Bone marrow (tissue), 2 donors: ENCODE measurements at places on chromosomes 5 and 9.

GRCh38 chr5:6667648-6668047 lies 34.4 kb downstream of the SRD5A1 start:
- no peak for DNase-seq

DNA sequence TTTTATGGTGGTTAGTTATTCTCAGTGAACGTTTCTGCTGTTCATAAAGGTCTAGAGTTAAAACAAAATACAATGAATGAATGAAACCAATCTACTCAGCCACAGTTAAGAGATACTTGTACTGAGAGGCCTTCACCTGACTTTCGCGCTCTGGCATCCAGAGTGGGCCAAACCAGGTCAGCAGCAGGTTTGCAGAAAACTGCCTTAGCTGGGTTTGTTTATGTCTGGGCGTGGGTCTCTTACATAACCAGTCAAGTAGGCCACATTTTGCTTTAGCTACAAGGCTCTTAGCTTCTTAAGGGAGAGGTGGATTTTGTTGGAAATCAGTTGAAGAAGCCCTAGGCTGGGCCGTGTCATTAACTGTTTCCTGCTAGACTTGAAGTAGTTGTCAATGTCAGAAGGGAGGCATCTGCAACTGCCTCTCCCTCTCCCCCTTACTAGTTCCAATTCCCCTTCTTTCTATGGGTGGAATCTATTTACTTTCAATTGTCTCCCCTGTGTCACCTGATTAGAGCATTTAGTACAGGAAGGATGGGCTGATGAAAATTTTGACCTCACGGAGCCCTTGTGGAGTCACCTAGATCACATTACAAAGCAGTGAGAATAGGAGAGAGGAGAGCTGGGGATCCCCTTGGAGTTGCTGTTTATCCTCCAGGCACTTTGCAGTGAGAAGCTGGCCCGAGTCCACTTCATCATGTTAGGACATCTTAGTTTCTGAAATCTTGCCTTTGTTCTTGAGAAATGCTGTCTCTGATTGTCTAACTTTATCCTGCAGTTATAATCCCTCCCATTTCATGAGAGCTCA lies 200.5 kb downstream of the ARHGEF28 start:
- DNase-seq: no peak

GRCh38 chr5:115795700-115796099 lies 20.8 kb downstream of the CDO1 start:
- DNase-seq: no peak

DNA sequence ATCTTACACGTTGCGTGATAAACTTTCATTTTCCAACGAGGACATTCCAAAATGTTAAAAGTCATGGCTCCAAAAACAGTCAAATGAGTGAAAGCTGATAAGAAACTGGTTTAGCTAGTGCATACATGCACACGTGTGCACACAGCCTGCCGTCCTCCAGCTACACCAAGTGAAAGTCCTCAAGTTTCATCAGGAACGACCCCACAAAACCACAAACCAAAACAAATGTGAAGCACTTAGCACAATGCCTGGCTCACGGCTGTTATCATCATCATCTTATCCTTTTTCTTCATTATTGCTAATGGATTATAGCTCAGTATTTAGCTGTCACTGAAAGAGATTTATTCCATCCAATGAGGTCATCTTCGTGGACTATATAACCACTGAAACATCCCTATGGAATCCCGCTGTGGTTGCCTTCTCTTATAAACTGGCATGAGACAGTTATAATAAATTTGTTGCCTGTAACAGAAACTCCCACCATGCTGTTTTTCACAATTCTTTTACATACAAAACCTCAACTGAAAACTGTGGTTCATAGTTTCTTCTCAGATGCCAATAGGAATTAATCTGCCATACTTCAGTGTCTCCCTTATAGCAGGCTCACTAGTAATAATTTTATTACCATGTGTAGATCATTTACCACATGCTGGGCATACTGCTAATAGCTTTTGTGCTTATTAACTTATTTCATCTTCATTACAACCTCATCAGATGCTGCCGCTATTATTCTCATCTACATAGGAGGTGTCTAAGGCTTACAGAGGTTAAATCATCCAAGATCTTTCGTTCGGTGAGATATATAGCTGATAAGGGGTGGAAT lies 56.1 kb downstream of the SAXO1 start:
- DNase-seq: no peak

DNA sequence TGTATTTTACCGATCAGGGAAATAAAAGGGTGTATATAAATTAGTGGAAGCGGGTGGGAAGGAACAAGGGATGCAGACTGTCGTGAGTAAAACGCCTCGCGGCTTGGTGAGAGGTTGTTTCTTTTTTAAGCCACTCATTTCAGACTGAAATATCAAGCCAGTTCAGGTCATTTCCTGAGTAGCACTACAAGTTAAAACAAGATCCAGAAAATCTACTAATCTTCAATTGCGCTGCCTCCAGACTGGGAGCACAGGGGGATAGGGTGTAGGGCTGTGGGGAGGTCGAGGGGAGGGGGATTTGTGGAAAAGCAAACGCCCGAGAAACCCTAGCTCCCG lies 140.8 kb downstream of the TSSK1B start:
- DNase-seq: no peak

GRCh38 chr9:108831496-108832178 lies 24.1 kb downstream of the ACTL7B start:
- no peak for DNase-seq

DNA sequence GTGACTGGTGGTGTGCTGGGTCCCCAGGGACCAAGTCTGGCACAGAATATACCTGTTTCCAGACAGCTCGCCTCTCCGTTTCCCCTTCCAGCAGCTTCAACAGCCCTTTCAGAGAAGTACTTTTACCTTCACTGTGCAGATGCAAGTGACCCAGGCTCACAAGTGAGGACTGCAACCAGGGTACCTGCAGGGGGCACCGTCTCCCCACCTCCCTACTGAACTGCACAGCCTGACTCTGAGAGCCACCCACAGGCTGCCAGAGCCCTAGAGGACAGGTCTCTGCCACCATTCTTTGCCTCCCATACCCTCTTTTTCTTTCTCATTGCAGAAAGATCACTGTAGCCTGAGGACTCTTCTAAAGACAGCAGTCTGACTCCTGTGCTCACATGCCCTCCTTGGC lies 15.4 kb downstream of the IL9 start:
- DNase-seq: no peak

GRCh38 chr5:6424110-6424659 lies 24.5 kb upstream of the UBE2QL1 start:
- no peak for DNase-seq

DNA sequence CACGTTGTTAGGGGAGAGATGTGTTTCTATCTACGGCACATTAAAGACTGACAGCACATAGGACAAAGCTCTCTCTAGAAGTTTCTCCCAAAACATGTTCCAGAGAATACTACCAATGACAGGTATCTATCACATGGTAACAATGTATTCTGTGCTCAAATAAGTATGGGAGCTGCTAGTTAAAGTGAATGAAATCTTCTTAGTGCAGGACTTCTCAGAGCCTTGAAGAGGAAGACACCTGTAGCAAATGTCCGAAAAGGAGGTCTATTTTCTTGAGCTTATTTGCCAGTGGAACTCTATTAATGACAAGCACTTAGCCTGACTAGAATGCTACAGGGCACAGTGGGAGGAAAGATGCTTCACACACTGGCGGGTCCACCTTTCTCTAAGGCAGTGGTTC lies 137.4 kb downstream of the ENTREP1 start:
- no peak for DNase-seq

GRCh38 chr5:11579351-11579750 lies 324.9 kb downstream of the CTNND2 start:
- DNase-seq: no peak

DNA sequence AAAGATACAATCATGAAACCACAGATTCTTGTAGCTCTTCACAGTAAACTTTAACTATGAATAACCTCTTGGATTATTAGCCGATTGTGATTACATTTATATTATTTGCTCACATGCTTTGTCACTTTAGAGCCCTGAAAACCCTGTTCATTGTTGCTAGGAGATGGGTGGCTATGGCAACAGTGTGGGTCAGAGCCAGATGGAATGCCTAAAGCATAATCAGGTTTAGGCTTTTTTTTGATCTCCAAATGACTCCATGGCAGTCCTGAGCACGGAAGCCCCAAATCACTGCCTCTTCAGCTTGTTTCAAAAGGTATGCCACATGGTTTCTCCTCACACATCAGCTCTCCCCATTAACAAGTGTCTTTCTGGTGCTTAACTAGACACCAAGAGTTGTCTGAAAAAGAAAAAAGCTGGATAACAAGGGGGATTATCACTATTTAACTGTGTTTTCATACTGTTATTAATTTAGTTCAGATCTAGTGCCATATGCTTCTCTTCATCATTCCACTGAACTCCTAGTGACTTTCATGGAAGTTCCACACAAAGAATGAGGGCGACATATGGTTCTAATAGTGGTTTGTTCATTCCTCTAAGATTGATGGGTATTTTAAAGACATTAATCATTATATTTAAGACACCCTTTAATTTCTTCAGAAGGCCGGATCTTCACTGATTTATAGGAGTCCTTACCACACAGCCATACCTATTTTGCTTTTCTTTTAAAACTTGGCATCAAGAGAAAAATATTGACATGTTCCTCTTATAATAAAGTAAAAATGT lies 88.8 kb upstream of the PAM start:
- DNase-seq: no peak

DNA sequence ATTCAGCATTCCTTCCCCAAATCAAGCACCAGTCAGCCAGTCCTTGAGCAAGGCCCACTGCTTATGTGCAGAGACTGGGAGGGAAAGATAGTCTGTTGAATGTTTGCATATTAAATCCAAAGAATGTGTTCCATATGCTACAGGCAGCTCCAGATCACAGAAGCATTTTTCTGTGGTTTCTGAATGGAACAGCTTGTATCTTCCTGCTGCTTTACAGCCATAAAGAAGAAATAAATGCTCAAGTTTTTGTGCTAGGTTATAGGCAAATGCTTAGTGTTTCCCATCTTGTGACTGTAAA lies 310.3 kb downstream of the TRIM36 start:
- no peak for DNase-seq

DNA sequence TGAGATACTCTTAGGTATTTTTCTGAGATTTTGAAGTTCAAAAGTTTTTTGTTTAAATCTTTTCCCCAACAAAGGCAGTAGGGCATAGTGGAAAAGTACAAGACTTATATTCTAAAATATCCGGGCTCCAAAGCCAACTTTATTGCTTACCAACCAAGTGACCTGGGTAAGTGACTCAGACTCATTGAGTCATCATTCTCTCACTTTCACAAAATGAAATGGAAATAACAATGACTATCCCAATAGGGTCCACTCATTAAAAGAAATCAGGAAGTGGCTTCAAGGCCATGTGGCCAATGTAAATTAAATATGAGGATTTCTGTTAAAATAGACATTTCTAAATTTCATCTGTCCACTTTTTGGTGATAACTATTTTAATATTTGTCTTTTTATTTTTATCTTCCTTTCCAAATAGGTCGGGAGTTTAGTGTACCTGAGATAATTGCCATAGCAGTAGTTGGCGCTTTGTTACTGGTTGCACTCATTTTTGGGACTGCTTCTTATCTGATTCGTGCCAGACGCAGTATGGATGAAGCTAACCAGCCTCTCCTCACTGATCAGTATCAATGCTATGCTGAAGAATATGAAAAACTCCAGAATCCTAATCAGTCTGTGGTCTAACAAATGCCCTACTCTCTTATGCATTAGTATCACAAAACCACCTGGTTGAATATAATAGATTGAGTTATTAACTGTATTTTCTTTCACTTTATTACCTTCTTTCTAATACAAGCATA lies 15.5 kb downstream of the TYRP1 start:
- DNase-seq: no peak

GRCh38 chr9:95820074-95820473 lies 55.4 kb upstream of the ERCC6L2 start:
- DNase-seq: no peak

GRCh38 chr9:6302417-6302816 lies 25.8 kb upstream of the TPD52L3 start:
- DNase-seq: no peak
